ENCODE measurements at places on chromosomes 2 and 18.

DNA sequence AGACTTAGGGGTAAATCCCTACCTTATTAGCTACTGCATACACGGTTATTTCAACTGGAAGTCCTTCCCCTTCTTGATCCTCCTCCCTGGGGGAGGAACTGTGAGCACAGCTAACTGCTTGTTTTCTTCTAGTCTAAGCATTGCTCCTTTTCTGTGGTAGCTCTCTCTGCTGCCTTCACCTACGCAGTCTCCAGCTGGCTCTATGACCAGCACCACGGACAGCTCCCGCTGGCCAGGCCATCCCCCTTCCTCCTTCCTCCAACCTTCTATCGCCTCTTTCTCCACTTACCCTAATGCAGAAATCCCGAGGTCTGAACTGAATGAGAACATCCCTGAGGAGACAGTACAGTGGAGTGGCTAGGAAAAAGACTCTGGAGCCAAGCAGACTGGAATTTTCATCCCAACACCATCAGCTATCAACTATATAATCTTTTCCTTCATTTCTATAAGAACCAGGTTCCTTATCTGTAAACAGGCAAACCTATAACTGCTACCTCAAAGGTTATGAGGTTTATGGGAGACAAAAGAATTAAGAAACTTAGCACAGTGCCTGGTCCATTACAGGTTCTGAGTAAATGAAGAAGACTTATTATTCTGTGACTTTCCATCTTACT, 4.7 kb upstream of the CFAP65 start:
- DNase-seq: peak; percentile 61

DNA sequence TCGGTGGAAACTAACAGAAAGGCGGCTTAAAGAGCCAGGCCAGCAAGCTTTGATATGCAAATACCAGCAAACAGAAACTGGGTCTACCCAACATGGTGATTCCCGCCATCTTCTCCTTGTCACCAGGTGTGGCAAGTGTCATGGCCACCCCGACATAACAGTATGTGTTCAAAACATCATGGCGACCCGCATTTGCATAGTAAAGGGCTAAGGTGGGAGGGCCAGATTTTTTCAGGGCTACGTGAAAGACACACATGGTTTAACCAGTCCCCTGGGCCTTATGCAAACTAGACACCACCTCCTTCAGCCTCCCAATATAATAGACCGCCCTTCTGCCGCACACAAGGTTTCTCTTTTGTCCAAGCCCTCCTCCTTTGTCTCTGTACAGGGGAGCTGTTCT, 260.4 kb downstream of the METTL4 start:
- no peak for DNase-seq

DNA sequence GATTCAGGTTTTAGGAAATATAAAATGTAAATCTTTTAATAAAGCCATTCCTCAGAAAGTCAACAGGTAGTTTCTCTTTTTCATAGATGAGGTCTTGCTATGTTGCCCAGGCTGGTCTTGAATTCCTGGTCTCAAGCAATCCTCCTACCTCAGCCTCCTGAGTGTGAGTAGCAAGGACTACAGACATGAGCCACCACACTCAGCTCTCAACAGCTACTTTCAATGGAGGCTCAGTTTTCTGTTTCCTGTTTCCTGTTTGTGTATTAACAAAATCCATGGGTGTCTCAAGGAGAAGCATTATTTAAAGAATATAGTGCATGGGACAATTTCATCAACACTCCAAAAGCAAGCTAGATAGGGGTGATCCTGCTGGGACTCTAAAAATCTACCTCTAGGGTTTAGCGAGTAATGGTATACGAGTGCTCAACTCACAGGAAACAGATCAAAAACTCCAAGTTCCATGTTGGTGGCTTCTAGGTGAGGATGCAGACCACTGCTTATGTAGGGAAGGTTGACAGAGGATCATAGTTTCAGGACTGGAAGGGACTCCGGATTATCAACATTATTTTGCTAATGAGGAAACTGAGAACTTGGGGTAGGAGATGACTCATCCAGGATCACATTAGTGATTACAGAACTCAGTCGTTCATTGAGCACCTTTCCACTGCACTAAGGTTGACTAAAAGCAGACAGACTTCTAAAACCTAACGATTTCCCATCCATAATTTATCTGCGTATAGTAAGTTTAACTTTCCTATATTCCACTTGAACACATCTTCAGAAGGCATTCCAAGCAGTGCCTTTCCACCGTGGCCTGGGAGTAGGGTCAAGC, 61.7 kb upstream of the WIPF1 start:
- DNase-seq: no peak

DNA sequence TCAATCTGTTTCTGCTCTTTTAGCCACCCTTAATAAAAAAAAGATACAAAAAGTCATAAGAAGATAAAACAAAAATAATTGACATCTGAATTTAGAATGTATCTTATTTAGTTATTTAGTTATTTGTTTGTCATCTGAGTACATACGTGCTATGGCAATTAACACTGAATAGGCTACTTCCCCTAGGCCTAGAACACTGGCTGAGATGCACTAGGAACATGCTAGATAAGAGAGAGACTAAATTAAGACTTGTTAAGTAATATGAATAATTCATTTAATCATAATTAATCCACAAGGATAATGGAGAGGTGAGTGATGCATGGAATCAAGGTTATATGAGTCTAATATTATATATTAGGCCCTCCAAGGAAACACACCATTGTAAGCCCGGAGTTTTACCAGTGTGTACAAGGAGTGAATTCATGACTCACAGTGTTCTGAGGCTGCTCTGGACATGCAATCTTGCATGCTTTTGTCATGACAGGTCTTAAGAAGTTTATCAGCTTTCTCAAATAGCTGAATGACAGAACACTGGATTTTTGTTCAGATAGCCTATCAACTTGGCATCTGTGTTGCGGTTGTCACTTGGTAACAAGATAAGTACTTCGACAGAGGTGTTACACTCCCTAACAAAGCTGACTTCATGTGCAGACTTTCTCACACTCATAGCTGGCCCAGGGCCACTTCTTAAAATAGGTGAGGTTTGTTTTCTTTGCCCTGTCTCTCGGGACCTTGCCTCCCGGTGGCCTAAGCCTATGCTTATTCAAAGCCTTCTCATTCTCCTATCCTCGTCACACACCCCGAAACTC, 5.0 kb upstream of the SERPINB2 start:
- DNase-seq: no peak

- DNase-seq: no peak
Observed at GRCh38 chr18:11724781-11725180, 35.7 kb downstream of the GNAL start.

- no peak for DNase-seq
Observed at GRCh38 chr2:39849982-39850526, 71.0 kb upstream of the THUMPD2 start.

Measured in renal cortex interstitium (tissue), 15 donors.